ENCODE measurements at places on chromosomes 12 and 14. TPM values are rescaled to one million over a fixed set of nuclear protein-coding genes. Genes with fewer than 3 reads are reported as not detected.
A peak's percentile ranks its signal among the peaks of the same experiment; 100 is the strongest.

HAL gene
- total RNA-seq: not detected

DNA sequence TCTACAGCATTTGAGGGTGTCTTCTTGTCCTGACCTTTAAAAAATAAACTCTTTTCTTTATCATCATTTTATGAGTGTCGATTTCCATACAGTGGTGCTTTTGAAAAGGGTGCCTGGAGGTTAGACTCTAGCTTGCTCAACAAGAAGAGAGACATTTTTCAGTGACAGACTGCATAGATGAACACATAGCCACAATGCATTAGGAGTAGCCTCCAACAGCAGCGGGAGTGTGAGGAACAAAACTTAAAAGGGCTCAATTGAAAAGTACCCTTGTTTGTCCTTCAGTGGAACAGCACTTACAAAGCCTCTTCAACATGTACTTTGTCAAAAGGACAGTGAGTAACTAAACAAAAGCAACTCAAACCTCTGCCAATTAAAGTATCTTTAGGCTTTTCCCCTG lies 119.3 kb downstream of the SOX5 start:
- no peaks in the 10 kb centered on the region for H3K27me3 ChIP-seq
- no peaks in the 10 kb centered on the region for H3K4me1 ChIP-seq
- H3K36me3 ChIP-seq: no peaks in the 10 kb centered on the region
- no peak overlapping the region for H3K4me3 ChIP-seq
- DNase-seq: no peak
- no peak overlapping the region for H3K27ac ChIP-seq

- H3K27ac ChIP-seq: no peak overlapping the region
- no peaks in the 10 kb centered on the region for H3K4me1 ChIP-seq
- no peak overlapping the region for H3K4me3 ChIP-seq
- H3K27me3 ChIP-seq: no peaks in the 10 kb centered on the region
- DNase-seq: no peak
These were observed 262.3 kb upstream of the GRIP1 start for GRCh38 chr12:66941150-66941549.

- no peak overlapping the region for H3K27ac ChIP-seq
- H3K4me1 ChIP-seq: no peaks in the 10 kb centered on the region
- no peaks in the 10 kb centered on the region for H3K36me3 ChIP-seq
- H3K27me3 ChIP-seq: no peaks in the 10 kb centered on the region
- H3K4me3 ChIP-seq: no peak overlapping the region
These were observed 15.5 kb downstream of the UBC start for GRCh38 chr12:124898923-124899294.

GRCh38 chr14:68564191-68564825 lies 228.6 kb downstream of the ZFP36L1 start:
- peaks cover 46% of the 10 kb centered on the region for H3K4me1 ChIP-seq
- peak overlapping the region; percentile 79 for H3K27ac ChIP-seq
- H3K4me3 ChIP-seq: no peak overlapping the region
- no peaks in the 10 kb centered on the region for H3K27me3 ChIP-seq
- H3K36me3 ChIP-seq: no peaks in the 10 kb centered on the region

DNA sequence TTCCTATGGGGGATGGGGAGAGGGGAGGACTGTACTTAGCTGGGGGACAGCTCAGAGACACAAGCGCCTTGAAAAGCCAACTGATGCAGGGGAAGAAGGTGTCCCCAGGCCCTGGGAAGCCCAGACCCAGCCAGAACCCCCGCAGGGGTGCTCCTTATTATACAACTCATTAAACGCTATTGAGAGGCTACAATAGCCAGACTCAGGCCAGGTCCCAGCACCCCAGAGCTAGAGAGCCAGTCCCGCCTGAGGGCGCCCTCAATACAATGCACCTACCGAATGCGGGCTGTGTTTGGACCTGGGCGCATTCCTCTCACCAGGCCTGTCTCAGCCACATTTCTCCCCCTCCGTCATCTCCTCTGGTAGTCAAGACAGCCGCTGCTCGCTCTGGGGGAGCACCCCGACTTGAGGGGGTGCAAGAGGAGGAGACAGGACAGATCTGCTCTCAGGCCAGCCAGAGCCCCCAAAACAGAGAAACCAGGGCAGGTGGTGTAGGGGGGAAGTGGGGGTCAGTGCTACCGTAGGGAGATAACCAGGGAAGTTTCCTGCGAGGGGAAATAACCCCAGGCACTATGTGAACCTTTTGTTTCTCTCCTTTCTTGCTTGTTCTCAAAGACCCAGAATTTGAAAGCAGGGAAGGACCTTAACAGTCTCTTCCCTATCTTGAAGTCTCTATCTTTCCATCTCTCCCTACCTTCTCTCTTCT lies 6.1 kb upstream of the ASIC1 start:
- no peak overlapping the region for H3K4me3 ChIP-seq
- H3K4me1 ChIP-seq: no peaks in the 10 kb centered on the region
- no peak overlapping the region for H3K27ac ChIP-seq
- DNase-seq: no peak
- H3K36me3 ChIP-seq: no peaks in the 10 kb centered on the region

DNA sequence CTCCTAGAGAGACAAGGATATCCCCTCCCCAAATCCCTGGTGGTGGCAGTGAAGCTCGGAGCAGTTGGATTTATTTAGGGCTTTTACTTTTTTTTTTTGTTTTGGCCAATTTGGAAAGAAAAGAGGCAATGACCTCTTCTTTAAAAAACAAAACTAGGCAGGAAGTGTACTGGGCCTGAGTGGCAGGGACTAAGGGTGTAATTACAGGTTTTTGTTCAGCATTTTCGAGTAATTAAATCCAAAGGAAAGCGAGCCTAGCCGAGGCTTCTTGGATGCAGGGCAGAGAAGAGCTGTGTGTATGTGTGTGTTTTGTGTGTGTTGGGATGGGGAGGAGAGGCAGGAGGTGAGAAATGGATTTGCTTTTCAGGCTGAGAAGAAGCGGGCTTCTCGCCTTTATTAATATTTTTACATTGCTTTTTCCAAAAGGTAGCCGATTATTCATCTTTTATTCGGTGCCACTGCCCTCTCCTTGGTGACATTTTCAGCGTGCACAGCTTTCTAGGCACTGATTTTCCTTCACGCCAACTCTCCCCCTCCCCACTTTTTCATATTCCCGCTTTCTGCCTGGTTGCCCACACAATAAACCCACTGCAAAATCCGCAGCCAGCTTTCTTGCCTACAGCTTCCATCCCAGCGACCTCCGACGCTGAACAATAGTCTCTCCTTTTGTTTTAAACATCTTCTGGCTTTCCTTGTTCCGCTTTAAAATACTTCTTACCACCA lies 8.9 kb upstream of the IRF2BPL start:
- no peak overlapping the region for H3K4me3 ChIP-seq
- H3K36me3 ChIP-seq: no peaks in the 10 kb centered on the region
- H3K27ac ChIP-seq: no peak overlapping the region

- no peak overlapping the region for H3K4me3 ChIP-seq
- DNase-seq: no peak
- no peaks in the 10 kb centered on the region for H3K36me3 ChIP-seq
- no peaks in the 10 kb centered on the region for H3K4me1 ChIP-seq
- H3K27me3 ChIP-seq: no peaks in the 10 kb centered on the region
- H3K27ac ChIP-seq: no peak overlapping the region
These were observed 344.4 kb upstream of the CCDC196 start for GRCh38 chr14:66141733-66142132.

TRAF3 gene
- total RNA-seq: 9.7 TPM

Measured in pancreas (tissue), 10 donors.